ENCODE measurements at places on chromosomes 3 and 15.

GRCh38 chr3:139355476-139355875 is 11.7 kb downstream of the MRPS22 start:
- DNase-seq = no peak

DNA sequence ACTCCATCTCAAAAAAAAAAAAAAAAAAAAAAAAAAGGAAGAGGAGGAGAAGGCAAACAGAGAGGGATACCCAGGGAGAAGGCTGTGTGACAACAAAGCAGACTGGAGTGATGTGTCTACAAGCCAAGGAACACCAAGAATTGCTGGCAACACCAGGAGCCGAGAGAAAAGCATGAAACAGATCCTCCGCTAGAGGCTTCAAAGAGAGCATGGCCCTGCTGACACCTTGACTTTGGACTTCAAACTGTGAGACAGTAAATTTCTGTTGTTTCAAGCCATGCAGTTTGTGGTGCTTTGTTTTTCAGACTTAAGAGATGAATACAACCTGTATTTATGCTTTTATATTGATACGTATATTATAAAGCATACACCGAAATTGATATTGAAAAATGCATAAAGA is 74.3 kb upstream of the TRA2B start:
- DNase-seq = no peak

DNA sequence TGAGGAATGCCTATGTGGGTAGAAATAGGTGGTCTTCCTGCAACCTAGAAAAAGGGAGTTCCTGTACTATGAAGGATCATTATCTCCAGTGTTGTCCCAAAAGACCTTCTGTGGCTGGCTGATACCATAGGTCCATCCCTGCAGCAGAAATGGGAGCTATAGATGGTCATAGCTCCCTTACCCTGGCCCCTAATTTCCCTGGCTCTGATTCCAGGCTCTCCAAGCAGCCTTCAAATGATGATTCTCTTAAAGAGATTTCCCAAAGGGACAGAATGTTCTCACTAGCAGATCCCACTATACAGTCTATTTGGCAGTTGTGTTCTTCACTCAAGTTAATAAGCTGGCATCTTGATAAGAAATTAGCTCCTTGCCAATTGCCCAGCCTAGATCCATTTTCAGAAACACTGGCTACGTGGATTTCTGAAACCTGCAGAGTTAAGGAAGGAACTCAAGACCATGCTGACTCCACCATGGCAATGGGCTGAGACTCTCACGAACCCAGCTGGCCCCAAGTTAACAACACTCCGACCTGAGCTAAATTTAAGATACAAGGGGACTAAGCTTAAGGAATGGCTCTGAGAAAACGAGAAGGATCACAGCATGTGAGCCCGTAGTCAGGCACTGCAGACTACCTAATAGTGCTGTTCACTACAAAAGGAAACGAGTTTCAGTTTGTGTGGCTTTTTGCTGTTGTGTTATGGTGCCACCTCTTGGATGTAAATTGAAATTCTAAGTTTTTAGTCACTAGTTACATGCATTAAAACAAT is 11.4 kb downstream of the C15orf40 start:
- DNase-seq = peak; percentile 5

DNA sequence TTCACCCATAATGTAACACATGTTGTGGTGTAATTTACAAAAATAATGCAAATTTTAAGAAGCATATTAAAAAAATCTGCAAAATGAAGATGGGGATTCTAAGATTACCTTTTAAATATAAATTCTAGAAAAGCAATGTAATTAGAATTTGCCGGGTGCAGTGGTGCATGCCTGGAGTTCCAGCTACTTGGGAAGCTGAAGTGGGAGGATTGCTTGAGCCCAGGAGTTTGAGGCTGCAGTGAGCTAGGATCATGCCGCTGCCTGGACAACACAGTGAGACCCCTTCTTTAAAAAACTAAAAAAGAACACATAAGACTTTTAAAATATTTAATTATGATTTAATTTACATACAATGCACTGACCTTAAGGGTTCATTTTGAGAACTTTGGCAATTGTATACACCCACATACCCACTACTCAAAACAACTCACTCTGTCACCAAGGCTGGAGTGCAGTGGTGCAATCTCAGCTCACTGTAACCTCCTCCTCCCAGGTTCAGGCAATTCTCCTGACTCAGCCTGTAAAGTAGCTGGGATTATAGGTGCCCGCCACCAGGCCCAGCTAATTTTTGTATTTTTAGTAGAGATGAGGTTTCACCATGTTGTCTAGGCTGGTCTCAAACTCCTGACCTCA is 134.0 kb upstream of the TBL1XR1 start:
- no peak for DNase-seq

- DNase-seq = no peak
Measured at GRCh38 chr3:133369068-133369440, 30.8 kb upstream of the BFSP2 start.

- DNase-seq = peak; percentile 29
Measured at GRCh38 chr3:142117056-142117851, 32.1 kb downstream of the TFDP2 start.

GRCh38 chr3:98612996-98613517 is 19.6 kb upstream of the CPOX start:
- no peak for DNase-seq

DNA sequence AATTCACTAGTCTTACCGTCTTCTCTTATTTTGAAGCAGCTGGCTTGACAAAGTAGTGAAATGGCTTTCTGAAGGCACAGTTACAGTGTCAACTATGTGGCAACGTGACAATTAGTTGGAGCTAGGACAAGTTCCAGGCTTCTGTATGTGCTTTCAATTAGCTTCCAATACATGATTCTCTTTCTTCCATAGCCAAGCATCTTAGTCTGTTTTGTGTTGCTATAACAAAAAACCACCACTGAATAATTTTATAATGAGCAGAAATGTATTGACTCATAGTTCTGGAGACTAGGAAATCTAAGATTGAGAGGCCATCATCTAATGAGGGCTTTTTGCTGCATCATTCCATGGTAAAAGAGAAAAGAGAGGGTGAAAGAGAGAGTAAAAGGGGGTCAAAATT is 365.1 kb upstream of the PLSCR5 start:
- DNase-seq = no peak

DNA sequence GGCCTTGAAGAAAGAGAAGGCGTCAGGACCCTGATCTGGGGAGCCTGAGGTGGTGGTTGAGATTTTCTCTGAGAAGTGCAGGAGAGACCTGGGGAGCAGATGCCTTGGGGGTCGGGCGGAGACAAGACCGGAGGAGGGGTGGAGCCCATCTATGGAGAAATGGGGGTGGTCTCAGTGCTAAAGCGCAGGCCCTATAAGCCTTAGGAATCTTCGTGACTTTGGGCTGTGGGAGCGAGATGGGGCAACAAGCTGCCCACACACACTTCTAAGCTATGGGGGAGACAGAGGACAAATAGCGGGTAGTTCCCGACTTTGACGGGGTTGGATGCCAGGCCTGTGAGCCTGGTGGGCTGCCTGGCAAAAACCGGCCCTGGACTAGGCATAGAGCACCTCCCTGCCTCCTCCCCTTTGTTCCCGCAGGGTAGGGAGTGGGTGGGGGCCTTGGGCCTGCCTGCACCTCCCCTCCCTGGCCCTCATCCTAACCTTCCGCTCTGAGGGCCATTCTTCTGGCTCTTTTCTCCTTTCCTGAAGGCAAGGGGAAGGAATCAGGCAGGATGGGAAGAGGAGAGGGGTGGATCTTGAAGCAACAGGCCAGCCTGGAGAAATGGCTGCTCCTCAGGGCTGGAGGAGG is 880 bp downstream of the NISCH start:
- no peak for DNase-seq

DNA sequence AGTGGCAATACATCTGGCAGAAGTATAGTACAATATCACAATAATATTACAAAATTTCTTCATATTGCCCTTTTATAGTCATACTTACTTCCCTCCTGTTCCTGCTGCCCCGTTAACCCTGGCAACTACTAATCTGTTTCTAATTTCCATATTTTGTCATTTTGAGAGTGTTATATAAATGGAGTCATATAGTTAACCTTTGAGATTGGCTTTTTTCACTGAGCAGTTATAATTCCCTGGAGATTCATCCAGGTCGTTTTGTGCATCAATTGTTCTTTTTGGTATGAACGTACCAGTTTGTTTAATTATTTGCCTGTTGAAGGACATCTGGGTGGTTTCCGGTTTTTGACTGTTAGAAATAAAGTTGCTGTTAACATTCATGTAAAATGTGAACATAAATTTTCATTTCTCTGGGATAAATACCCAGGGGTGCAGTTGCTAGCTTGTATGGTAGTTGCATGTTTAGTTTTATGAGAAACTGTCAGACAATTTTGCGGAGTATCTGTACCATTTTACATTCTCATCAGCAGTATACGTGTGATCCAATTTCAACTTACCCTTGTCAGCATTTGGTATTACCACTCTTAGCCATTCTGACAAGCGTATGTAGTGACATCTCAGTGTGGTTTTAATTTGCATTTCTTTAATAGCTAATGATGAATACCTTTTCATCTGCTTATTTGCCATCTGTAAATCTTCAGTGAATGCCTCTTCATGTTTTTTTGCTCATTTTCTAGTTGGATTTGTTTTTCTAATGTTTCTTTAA is 32.2 kb upstream of the IL20RB start:
- no peak for DNase-seq

- no peak for DNase-seq
Measured at GRCh38 chr3:189911001-189911400, 209.7 kb downstream of the P3H2 start.

- no peak for DNase-seq
Measured at GRCh38 chr15:99135194-99135593, 30.3 kb downstream of the SYNM start.

DNA sequence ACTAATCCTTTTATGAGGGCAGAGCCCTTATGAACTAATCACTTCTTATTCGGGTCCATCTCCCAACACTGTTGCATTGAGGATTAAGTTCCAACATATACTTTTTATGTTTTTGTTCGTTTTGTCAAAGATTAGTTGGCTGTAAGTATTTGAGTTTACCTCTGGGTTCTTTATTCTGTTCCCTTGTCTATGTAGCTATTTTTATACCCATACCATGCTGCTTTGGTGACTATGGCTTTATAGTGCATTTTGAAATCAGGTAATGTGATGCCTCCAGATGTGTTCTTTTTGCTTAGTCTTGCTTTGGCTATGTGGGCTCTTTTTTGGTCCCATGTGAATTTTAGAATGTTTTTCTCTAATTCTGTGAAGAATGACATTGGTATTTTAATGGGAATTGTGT is 166.4 kb upstream of the KCNMB2 start:
- DNase-seq = no peak

GRCh38 chr3:128727059-128727458 is 1.1 kb downstream of the RAB7A start:
- no peak for DNase-seq

GRCh38 chr3:34256021-34256420 is 457.6 kb downstream of the PDCD6IP start:
- no peak for DNase-seq

GRCh38 chr15:75799190-75799589 is 44.1 kb upstream of the UBE2Q2 start:
- no peak for DNase-seq

DNA sequence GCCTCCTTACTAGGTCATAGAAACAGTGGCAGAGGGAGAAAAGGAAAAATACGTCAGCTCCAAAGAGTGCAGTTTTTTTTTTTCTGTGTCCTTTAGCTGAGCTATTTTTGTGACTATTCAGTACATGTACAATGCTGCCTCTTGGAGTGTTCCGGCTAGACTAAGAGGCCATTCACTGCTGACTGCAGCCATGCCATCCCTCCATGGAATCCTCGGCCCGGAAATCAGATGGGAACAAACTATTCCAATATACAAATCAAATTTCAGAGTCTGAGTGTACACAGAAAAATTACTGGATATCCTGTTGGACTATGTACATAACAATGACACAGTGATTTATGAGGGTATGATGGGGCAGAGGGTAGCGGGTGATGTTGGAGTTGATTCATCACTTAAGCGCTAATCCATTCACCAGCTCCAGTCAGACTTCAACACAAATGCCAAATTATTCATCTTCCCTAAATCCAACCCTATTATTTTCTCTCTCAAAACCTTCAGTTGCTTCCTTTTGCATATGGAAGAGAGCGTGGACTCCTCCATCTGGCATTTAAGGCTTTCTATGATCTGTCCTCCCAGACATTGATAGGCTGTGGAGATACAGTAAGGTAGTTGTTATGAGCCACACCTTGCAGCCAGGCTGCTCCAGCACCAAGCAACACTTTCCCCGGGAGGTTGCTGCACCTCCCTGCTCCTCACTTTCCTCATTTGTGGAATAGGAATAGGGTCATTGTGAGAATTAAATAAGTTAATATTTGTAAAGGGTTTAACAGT is 109.1 kb downstream of the LPP start:
- DNase-seq = no peak

DNA sequence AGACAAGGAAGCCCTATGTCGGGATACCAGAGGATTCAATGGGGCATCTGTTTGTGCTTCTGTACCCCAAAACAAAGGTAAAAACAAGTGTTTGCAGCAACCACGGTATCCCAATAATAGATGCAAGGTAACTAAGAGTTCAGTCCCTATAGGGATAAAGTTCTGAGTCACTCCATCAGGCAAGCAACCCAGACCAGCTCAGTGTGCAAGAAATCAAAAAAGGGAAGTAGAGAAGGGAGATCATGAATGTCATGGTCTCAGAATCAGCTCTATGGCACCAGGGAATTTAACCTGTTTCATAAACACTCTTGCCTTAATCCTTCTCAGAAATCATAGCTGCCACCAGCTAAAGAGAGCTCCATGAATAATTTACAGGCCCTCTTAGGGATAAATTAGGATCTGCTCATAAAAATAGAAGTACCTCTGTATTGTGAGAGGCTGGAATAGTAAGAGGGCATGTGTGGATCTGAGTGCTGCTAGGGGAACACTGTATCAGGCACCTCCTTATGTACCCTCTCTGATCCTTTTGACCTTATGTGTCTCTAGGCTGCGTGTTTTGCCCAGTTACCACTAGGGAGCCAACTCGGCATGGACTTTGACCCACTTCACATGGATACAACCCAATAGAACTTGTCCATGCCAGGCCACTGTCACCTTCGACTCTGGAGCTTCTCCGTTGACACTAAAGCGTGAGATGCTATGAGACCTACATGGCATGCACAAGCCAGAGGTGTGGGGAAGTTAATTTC is 754.6 kb downstream of the AGBL1 start:
- no peak for DNase-seq

DNA sequence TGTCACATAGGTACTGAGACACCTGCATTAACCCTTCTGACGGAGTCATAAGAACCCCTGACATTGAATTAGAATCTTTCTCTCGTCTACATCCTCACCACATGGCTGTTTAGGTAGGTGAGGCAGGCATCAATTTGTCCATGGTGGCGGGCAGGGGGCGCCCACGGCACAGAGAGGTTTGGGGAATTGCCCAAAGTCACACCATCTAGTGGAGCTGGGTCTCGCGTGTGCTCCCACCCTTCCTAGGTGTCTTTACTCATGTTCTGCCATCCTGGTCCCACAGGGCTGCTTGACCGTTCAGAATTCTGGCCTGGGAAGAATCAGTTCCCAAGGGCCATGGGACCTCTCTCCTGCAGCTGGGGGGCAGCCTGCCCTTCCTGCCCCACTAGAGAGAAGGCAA is 14.7 kb upstream of the DLL4 start:
- no peak for DNase-seq

All from NCI-H1436 (cell line).